ENCODE measurements at places on chromosomes 4 and X.

DNA sequence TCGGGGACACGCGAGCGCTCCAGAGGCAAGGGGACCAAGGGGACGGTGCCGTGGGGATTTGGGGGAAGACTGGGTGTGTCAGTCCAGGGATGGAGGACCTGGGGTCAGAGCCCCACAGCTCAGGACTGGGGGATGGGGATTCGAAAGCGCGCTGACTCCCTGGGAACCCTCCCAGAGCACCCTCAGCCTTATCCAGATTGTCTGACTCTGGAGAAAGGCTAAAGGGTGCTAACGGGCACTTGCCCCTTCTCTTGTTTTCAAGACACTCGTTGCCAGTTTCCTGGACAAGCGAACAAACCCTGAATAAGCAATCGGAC, 1.1 kb downstream of the DOCK11 start:
- DNase-seq: no peak

- DNase-seq: no peak
These were observed 26.3 kb upstream of the UBA6 start for GRCh38 chr4:67727124-67727850.

DNA sequence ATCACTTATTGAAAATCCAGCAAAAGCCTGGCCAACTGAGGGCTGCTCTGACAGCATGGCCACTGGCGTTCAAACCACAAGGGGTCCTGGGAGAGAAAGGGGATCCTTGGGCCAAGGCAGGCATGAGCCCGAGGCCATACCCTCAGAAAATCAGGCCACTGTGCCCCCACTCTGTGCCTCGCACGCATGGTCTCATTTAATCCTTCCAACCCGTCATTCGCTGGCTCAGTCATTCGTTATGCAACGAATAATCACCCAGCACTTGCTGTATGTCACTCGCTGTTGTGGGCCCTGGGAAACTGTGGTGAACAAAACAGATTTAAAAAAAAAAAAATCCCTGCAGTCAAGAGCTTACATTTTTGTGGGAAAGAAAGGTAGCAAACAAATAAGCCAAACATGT, 112.7 kb downstream of the BCOR start:
- no peak for DNase-seq

- DNase-seq: no peak
These were observed 185.3 kb upstream of the TAPT1 start for GRCh38 chr4:16411501-16412085.

DNA sequence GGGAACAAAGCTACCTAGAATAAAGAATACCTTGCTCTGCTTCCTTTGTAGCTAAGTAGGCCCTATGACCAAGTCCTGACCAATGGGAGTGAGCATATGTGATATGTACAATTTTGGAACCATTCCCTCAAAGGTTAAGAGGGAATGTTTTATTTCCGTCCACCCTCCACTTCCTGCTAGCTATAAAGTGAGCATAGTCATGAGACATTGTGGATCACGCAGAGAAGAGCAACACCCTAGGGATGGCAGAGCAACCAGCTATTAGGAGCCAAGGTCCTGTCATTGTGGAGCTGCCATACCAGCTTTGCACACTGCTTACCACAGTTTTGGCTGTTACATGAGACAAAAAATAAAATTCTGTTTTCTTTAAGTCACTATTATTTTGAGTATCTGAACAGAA, 45.8 kb upstream of the RNF128 start:
- no peak for DNase-seq

DNA sequence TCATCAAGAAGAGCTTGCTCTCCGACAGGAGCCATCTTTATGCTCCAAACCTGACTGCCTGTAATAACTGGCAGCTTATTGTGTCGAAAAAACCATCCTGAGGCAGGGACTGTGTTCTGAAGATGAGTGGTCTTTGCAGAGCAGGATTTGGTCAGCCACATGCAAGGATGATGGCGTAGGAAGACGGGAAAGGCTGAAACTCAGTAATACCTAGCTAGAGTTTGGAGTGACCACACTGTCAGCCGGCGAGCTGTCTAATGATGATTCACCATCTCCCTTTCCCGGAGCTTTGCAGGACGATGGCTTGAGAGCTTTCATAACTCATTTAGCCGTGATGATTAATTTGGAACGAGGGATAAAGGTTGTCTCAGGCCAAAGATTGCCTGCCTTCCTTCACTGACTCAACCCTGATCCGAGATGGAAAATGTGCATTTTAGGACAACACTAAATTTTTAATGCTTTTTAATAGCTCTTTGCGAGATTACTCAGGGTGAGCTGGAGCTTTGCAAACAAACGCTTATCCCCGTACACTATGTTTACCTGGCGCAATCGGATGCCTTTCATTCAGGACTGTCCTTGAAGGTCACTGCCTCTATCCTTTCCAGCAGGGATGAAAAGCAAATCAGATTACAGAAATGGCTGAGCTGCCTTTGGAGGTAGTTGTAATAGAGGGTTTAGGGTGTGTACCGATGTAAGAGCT, 288.5 kb downstream of the ASMT start:
- DNase-seq: peak; percentile 59
